RCC 7860 (cell line): ENCODE measurements at places on chromosomes 3 and 15.
A peak's percentile ranks its signal among the peaks of the same experiment; 100 is the strongest.

- peak; percentile 23 for DNase-seq
These were observed 134.6 kb downstream of the LRRC28 start for GRCh38 chr15:99385865-99386264.

GRCh38 chr15:70578196-70578595, 185.2 kb downstream of the UACA start:
- no peak for DNase-seq

- DNase-seq: no peak
These were observed 396.0 kb upstream of the C2CD4B start for GRCh38 chr15:62561059-62561519.

- DNase-seq: no peak
These were observed 69.9 kb downstream of the NR2E3 start for GRCh38 chr15:71880276-71880675.

GRCh38 chr3:136251511-136251910, 1.4 kb downstream of the PCCB start:
- no peak for DNase-seq

DNA sequence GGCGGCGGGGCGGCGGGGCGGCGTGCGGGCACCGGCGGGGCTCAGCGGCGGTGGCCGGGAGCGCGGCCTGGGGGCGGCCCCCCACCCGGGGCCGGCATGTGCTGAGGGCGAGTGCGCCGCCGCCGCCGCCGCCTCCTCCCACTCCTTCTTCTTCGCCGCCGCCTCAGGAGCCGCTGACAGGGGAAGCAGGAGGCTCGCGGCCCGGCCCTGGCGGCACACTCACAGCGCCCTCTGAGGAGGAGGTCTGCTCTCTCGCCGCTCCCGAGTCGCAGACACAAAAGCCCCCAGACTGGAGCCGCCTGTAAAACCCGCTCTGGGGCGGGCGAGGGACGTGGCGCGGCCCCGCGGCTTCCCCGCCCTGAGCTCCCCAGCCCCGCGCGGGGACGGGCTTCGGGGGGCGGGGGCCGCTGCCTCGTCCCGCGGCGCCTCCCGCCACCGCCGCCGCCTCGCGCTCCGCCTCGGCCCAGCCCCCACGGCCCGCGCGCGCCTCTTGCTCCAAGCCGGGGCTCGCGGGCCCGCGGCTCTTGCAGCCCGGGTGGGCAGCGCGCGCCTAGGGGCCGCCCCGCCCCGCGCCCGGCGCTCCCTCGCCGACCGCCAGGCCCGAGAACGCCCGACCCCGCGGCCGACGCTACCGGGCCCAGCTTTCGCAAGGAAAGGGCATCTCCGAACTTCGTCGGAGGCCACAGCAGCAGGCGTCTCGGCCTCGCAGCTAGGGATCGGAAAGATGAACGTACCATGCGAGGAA, at the start of gene PYGO1:
Gene PYGO1, minus strand, starts transcription at position 276 of the 745 bp plus-strand sequence. CDS start 462 bp downstream, outside the sequence.
- DNase-seq: no peak

DNA sequence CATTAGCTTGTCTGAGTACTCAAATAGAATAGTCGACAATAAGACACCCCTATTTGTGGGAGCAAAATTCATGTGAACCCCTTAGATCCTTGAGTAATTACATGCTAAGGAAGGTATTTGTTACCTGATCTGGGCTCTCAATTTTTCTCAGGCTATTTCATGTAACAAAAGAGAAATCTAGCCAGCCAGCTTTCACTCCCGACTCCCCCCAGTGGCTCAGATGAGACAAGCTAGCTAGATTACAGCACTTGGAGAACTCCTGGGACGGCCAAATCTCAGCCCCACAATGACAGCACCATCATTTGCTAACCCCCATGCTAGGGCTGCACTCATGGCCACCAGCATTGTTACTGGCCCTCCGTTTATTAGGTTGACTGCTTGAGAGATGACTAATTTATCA, 41.3 kb downstream of the GLDN start:
- no peak for DNase-seq

DNA sequence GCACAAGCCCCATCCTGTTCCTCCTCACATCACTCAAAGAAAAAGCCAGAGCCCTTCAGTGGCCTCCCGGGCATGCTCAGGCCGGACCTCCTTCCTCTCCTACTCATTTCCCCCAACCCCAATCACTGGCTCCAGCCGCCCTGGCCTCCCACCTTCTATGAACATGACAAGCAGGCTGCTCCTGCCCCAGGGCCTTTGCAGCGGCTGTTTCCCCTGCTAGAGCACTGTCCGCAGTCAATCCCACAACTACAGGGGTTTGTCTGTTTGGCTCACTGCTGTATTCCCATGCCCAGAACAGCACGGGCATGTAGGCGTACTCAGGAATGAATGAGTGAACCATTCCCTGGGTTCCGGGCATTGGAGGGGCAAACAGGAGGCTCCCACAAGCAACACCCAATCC, 139.8 kb upstream of the PRR20G start:
- DNase-seq: no peak

DNA sequence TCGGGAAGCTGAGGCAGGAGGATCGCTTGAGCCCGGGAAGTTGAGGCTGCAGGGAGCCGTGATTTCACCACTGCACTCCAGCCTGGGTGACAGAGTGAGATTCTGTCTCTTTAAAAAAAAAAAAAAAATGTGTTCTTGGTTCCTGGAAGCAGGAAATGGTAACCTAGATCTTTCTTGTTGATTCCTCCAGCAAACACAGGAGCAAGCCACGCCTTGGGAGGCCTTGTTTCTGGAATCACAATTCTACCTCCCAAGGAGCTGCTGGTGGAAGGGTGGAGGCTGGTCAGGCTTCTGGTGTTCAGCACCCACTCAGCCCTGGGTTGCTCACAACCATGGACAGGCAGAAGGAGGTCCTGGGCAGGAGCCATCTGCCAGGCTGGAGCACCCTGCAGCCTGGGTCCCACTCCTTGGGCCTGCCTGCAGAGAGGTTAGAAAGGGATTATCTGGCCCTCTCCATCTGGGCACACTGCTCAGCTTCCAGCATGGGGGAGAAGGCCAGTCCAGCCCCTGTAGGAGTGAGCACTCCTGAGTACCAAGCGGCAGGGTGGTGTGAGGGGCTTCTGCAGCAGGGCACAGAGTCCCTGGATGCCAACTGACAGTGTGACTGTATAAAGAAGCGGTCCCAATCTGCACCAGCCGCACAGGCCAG, 65.6 kb downstream of the ABTB1 start:
- DNase-seq: peak; percentile 77

DNA sequence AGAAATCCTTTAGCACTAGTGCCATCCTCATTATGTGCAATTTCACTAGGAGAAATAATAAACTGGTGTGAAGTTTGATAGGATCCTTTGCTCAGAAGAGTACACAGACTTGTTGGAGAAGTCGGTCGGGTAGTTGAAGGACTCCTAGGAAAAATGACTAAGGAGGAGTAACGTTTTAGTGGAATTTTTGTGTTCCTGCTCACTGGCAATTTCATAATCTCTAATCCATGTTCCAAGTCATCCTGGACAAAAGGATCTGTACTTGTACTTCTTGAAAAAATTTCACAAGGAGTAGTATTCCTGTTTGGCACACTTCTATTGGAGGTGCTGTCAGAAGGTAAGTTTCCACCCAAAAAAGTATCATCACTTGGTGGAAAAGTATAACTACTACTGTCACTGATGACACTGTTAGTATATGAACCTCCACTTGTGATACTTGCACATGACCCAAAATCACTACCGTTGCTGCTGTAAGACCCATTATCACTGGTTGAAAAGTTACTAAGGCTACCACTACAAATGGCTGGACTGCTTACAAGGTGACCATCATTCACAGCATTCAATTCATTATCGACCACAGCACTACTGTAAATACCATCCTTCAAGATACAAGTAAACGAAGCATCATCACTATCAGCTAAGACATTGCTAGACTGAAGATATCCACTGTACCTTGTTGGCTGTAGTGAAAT, 77.4 kb downstream of the NEDD4 start:
- no peak for DNase-seq

DNA sequence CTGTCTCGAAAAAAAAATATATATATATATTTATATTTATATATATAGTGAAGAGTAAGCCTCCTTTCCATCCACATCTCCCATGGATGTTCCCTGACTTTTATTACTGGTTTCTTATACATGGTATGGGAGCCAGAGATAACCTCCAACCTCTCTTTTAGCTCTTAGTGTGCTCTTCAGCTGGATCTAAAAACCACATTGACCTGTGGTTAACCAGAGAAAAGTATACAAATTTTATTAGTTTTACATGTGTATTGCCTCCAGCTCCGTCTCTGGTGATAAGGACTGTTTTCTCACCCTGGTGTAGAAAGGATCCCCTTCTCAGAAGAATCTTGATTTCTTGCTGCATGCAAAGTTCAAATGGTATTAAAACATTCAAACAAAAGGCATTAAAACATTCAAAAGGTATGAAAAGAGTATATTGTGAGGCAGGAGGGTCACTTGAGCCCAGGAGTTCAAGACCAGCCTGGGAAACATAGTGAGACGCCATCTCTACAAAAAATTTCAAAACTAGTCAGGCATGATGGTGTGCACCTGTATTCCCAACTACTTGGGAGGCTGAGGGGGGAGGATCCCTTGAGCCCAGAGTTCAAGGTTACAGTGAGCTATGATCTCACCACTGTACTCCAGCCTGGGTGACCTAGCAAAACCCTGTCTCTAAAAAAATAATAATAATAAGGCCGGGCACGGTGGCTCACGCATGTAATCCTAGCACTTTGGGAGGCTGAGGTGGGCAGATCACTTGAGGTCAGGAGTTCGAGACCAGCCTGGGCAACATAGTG, 13.5 kb upstream of the TTBK2 start:
- no peak for DNase-seq

DNA sequence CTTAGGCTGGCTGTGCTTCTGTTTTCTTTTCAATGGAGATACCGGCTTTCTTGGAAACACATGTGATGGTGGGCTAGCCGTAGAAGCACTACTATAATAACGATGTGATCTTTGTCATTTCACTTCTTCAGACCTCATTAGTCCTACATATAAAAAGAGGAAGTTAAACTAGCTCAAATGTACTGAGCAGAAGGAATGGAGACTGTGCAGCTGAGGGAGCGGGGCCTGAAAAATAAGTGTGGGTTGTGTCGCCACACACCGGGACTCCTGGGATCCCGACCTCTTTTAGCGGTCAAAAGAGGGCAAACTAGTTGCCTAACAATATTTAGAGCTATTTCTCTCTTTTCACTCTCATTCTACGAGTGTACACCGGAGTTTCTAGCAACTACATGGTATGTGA, 1.0 kb upstream of the RNF7 start:
- no peak for DNase-seq

DNA sequence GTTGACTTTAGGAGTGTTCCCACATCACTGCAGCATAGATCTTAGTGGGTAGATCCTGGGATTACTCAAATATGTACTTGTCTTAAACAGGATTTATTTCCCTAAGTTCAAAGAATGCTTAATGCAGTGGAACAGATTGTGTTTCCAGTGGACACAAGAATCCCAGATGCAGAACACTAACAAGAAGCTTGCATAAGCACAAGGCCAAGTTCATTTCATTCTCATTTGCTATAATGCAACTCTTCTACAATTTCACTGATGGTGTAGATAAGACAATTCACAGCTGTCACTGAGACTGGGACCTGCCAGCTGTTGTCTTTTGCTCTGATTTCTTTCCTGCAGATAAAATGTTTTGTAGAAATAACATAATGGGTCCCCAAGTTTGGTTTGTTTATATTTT, 225.6 kb downstream of the NFKBIZ start:
- no peak for DNase-seq

- no peak for DNase-seq
These were observed 62.1 kb downstream of the PLXNA1 start for GRCh38 chr3:127044996-127045395.

DNA sequence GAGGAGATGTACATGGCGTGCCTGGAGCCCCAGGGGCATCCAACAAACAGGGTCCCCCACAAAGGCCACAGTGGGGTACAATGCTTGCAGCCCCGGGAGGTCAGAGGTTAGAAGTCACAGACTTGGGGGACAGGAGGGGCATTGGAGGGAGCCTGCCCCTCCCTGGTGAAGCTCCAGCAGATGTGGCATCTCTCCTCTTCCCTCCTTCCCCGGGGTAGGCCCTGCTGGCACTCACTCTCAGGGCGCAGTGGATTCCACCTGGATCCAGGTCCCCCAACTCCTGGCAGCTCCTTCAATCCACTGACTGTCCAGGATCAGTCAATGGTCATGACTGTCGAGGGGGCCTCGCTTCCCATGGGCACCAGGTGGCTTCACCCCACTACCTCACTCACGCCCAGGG, 32.2 kb downstream of the RGMA start:
- DNase-seq: no peak

DNA sequence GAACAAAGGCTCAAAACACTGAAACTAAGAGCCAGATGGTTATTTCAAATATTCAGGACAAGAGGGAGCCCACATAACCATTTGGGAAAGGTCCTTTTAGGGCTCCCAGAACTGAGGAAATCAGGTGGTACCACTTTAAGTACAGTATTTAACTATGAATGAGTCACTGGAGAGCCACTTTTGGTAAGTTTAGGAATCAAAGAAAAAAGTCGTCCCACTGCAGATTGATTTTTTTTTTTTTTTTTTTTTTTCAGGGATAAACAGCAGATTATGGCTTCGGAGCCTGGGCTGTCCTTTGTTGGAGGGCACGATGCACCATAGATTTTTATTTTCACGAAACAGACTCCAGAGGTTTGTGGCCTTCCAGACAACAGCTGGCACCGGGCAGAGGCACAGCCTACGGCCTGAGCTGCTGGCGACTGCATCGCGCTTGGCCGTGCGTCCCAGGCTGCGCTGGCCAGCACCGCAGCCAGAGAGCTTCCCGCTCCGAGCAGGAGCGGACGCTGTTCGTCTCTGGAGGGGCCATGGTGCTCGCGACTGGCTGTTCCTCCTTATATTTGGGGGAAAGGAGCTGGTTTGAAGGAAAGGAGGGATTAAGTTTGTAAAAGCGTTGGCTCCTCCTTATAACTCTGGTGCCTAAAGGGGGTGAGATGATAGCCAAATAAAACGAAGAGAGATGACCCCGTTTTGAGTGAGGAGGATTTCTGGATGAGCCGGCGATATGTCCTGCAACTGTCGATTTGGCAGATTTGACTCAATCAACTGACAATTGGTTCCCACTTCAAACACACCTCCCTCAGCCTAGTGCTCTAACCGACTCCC, 152.9 kb upstream of the GOLIM4 start:
- DNase-seq: no peak

- DNase-seq: no peak
These were observed 13.2 kb upstream of the GPR160 start for GRCh38 chr3:170024581-170024980.

DNA sequence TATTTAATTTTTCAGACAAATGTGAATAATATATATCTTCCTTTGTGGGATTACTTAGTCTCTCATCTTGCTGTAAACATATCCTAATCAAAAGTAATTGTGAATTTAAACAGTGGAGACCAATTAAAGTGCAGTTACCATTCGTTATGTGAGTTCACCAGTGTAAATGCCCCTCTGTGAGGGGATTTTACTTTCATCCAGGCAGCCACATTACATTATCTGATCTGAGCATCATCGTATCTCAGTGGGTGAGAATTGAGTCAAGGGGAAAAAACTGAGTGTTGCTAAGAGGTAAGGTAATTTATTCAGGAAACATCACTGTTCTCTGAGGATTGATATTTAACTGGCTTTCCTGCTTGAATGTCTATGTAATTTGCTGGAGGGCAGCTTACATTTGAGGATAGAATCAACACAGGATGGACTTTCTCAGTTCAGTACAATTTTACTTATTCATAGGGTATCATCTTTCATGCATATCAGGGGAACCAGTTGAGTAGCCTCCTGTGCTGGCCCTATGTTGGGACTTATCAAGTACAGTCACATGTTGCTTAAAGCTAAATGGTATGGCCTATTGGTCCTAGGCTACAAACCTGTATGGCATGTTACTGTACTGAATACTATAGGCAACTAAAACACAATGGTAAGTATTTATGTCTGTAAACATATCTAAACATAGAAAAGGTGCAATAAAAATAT, 219.7 kb downstream of the CD47 start:
- DNase-seq: no peak
